ENCODE measurements at places on chromosomes 4 and X.

GRCh38 chr4:75834095-75834771 lies 68.0 kb downstream of the PPEF2 start:
- DNase-seq, result no peak

DNA sequence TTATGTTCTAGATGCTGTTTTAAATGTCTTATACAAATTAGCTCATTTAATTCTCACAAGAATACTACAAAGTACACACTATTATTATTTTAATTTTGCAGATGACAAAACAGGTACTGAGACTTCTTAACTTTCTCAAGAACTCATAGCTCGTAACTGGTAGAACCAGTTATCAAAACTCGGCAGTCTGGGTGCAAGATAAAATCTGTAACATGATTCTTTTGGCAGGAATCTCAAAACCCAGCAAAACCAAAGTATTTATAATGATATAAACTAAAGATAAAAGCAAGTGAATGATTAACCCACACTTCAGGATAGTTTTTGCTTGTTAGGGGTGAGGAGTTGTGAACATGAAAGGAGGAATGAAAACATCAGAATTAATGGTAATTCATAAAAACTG lies 27.6 kb downstream of the CLNK start:
- no peak for DNase-seq

DNA sequence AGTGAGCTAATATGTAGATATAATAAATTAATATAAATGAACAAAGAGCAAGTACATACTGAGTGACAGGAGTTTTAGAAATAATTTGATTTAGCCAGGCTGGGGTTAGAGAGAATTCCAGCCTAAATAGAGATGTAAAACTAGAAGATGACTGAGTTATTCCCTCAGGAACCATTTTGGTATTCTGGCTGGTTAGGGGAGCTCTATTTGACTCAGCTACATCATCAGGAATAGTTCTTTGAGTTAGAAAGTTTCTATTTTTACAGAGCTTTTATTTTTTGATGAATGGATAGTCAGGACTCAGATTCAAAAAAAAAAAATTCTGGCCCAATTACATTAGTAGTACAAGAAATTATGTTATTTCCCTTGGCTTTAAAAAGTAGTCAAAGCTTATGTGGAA lies 180.4 kb upstream of the MID1 start:
- no peak for DNase-seq

- no peak for DNase-seq
Measured at GRCh38 chr4:170139764-170140163, 50.0 kb upstream of the AADAT start.

DNA sequence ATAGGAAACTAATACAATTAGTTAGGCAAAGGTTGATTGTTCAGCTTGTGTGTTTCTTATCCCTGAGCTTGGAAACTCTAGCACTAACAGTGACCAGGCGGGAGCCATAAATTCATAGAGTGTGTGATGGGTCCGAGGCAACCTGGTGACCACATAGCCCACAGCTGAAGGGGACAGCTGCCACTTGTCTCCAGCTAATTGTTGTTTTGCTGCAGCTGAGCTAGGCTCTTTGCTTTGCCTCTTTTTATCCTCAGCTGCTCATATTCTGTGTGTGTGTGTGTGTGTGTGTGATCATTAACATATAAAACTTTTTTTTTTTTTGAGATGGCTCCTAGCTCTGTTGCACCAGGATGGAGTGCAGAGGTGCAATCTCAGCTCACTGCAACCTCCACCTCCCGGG lies 53.2 kb downstream of the DOCK11 start:
- DNase-seq, result no peak

DNA sequence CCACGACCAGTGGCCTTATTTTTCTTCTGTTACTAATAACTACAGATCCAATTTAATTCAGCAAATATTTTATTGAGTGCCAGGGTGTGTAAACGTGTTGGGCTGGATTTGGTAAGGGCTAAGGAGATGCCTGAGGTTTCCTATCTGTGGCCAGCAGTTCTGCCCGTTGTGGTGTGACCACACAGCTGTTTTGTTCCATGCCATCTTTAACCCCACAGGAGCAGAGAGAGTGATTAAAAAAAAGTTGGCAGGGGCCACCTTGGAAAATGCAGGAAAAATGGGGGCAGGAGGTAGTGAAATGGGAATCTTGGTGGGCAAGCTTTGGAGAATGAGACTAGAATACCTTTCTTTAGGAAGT lies 1.1 kb downstream of the PLAC8 start:
- no peak for DNase-seq

- peak; percentile 98 for DNase-seq
Measured at GRCh38 chrX:2707334-2707760, 16.3 kb downstream of the CD99 start.

- no peak for DNase-seq
Measured at GRCh38 chr4:17561195-17561909, 15.6 kb upstream of the LAP3 start.

DNA sequence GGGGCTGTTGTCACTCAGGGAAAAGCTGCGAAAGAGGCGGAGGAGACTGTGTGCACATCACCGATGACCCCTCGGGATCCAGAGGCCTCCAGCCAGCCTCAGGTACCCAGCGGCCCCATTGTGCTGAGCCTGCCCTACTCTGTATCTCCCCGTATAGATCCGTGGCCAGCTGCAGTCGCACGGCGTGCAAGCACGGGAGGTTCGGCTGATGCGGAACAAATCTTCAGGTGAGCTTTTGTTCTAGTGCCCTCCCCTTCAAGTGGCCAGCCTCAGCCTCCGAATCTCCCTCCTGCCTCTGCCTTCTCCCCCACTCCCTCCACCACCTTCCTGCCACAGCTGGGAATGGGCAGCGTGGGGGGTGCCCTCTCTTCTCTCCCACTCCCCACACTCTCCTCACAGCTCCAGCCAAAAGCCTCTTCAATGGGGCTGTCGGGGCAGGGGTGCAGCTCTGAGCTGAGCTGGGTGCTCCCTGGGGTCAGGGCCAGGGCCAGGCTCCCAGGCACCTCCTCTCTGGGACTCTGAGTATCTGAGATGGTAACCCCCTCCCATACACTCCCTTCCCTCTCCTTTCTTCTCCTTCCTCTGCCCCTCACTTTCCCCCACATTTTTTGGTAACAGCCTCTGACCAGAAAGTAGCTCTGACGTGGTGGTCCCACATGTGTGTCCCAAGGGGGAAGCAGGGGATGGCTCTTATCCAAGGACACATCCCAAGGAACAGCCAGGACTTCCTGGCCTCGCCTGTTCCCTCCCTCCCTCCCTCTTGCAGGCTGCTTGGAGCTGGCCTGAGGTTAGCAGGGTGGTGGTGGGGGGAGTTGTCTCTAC lies 20.4 kb upstream of the UBA1 start:
- no peak for DNase-seq

GRCh38 chrX:48715876-48716502 lies 19.5 kb downstream of the SUV39H1 start:
- DNase-seq, result no peak

DNA sequence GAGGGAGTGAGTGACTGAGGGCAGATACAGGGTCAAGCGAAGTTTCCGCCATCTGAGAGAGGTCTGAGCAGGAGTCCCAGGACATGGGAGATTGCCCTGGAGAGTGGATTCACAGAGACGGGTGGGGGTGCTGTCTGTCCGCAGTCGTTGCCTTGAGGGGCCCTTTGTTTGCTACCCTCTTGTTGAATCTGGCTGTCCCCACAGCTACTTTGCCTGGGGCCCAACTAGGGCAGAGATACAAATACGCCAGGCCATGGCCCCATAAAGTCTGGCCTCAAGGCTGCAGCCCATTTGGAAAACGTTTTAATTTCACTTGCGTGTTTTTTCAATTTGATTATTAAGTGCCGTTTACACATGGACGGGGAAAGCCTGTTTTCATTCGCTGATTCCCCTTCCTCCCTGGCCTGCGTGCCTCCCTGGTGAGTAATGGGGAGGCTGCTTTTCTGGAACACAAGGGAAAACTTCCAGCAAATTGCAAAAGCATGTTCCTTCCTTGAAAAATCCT lies 134.4 kb downstream of the SMIM20 start:
- no peak for DNase-seq

GRCh38 chr4:170698334-170698733 lies 608.6 kb upstream of the AADAT start:
- DNase-seq, result no peak

GRCh38 chr4:37827802-37828321 lies 1.4 kb downstream of the PGM2 start:
- DNase-seq, result no peak

DNA sequence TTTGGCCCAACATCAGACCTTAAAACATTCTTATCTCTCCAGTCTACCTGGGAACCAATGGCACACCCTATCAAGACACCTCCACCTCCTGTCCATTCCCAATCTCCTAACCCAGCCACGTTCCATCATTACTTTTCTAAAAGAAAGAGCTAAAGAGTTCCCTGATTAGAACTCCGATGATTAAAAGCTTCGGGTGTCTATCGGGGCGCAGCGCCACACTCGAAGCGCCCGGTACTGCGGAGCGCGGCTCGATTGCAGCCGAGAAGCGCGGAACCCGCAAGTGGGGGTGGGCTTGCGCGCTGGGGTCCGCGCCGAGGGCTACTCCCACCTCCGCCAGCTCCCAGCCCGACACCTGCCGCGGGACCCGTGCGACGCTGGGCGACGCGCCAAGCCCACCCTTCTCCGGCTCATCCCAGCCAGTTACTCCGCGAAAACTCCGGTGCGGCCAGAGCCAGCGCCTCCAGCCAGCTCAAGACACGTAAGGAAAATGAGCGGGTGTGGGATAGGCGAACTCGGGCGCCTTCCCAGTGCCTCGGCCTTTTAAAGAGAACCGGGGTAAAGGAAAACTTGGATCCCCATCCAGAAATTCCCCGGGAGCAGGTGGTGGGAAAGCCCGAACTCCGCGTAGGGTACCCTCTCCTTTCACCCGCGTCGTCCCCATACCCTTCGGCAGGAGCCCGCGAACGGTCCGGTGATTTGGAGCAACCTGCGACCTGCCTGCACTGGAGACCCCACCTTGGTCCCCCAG lies 593 bp downstream of the NPY1R start:
- DNase-seq, result no peak

DNA sequence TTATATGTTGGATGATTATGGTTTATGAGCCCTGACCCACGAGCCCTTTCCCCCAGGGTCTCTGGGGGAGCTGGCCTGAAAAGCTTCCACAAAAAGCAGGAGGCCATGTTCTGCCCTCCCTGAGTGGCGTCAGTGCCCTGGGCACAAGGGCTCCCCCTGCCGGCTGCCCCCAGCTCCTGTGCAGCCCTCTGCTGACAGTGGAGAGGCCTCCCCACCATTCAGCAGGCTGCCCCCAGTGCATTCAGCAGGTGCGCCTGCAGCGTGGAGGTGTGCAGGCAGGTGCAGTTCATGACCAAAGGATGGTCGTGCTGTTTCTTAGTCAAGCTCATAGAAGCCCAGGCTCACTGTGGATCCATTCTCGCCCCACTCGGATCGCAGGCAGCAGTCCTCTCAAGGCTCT lies 12.5 kb upstream of the S100P start:
- DNase-seq, result no peak

DNA sequence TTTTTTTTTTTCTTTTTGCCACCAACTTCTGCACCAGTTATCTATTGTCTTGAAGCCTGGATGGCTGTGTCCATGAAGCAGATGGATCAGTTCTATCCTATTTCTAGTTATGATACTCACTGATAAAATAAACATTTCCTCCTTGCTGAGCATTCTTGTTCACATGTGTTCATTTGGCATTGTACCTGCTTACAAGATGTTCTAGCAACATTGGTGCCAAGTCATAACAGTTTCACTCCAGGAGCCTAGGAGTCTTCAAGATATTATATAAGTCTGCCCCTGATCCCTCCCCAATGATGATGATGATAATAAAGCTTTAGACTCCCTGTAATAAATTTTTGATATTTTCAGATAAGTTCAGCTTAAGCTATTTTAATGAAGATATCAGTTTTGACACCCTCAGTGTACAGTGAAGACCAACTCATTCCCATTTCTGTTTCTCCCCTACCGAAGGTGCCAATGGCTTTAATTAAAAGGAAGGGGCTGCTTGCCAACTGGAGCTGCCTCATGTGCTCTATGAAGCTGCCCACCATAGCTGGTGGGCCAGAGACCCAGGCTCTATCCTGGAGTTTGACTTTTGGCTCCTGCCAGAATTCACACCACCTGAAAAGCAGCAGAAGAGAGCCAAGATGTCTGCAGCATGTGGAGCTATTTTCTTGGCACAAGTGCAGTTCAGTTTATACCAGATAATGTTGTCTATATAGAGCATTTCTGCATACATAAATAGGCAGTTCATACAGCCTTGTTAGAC lies 265.4 kb upstream of the TET2 start:
- DNase-seq, result no peak

DNA sequence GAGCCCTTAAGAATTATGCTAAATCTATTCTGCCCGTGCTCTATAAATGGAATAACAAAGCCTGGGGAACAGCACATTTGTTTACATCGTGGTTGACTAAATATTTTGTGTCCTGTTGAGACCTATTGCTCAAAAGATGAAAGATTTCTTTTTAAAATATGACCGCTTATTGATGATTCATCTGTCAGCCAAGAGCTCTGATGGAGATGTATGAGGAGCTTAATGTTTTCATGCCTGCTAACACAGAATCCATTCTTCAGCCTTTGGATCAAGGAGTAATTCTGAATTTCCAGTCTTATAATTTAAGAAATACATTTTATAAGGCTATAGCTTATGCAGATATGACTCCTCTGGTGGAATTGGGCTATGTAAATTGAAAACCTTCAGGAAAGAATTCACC lies 271.3 kb upstream of the FAT4 start:
- DNase-seq, result no peak

DNA sequence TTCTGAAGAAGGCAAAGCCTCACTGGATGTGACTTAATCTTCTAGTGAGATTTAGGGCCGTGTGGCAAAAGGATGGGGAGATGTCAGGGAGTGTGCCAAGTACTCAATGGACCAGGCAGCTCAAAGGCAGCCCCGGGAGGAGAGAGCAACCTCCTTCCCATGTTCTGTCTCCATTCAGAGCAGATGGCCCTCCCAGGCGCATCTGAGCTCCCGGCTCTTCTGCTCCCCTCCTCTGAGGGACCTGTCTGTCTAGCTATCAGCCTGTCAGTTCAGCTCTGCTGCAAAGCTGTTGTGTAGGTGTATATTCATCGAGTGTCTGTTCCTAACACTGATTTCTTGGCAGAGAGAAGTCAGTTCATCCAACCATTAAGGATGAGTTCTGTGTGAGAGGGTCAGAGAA lies 10.9 kb upstream of the PORCN start:
- no peak for DNase-seq

DNA sequence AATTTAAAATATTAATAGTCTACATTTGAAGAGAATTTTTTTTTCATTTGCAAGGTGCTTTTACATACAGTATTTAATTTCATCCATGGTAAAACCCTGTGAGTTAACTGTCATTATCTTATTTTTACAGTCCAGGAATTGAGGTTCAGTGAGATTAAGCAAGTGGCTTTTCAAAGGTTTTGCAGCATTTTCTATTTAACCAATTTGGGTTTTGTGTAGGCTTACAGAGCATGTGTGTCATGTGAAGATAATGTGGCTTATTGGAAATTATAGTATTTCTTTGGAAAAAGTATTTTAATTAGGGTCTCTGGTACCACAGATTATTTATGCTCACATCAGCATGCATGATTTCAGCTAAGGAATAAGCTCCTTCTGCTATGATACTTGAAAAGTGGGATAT lies 4.5 kb downstream of the XK start:
- no peak for DNase-seq

DNA sequence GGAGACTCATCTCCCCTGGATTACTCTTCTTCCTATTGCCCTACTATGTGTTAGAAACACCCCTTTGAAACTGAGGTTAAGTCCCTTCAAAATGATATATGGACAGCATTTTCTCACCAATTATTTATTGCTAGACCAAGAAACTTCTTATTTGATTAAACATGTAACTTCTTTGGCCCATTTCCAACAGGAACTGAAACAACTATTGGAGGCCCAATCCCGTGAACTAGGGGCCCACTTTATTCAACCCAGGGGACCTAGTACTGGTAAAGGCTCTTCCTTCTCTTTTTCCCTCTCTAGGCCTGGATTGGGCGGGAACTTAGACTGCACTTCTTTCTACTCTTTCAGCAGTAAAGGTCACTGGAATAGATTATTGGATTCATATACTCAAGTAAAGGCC lies 16.7 kb upstream of the COL25A1 start:
- DNase-seq, result no peak
